Heart left ventricle (tissue), 16 donors: ENCODE measurements at places on chromosomes 2 and 18. TPM values are rescaled to one million over a fixed set of nuclear protein-coding genes. Genes with fewer than 3 reads are reported as not detected.

The TANK gene
- 33.0 TPM for polyA plus RNA-seq

The STPG4 gene
- not detected for polyA plus RNA-seq

DNA sequence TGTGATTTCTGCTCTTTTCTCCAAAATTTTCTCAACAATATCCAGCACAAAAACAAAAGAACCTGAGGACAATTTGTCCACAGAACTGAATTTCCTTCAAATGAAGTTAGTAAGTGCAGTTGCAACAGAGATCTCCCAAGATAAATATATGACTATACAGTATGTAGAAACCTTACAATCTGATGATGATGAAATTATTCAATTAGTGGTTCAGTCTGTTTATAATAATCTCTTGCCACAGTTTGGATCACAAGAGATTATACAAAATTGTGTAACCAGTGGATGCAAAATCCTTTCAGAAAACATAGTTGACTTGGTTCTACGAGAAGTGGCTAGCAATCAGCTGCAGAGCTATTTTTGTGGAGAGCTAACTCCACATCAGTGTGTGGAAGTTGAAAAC is 68.7 kb downstream of the FSIP2 start:
- no peak for DNase-seq

GRCh38 chr2:160984426-160985077 is 175.7 kb upstream of the TANK start:
- DNase-seq = peak; percentile 55

DNA sequence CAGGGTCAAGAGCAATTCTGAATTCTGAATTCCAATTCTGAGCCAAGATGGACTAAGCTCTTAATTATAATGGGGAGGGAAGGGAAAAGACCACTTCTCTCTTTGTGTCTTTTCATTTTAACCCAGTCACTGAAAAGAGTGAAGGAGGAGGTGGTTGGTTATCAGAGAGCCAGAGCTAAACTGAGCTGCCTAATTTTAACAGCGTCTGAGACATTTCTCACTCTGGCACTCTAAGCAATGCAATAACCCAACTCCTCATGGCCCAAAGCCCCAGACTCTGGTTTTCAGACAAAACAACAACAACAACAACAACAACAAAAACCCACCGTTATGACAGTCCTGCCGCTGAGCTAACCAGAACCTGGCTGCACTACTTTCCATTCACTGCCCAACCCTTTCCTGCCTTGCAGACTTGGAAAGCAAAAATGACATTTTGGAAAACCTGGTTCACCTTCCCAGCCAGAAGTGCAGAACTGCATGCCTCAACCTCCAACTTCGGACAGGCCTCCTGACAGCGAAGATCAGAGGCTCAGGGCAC is 1.0 kb downstream of the CHST10 start:
- DNase-seq = no peak

DNA sequence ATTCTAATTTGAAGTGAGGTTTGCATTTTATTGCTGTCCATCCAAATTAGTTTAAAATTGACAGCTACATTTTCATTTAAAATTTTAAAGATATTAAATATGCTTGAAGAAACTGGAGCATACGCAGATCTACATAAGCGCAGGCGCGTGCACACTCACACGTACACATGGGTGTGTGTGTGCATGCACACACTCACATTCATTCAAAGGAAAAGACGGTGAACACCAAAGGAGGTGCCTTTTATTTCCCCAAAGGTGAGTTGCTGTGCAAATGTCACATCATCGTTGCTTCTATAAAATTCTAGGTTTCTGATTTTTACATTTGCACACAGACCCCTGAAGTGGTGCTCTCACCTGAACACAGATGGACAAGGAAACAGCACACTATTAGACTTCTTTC is 194.2 kb downstream of the GRB14 start:
- no peak for DNase-seq

- DNase-seq = no peak
Observed at GRCh38 chr2:11298592-11298991, 45.8 kb downstream of the ROCK2 start.

- DNase-seq = no peak
Observed at GRCh38 chr2:28557389-28558131, 61.7 kb downstream of the PLB1 start.

GRCh38 chr2:45882707-45883602 is 231.5 kb downstream of the PRKCE start:
- DNase-seq = peak; percentile 69

The ALPP gene
- polyA plus RNA-seq = not detected

GRCh38 chr2:48369971-48370370 is 160.0 kb upstream of the STON1 start:
- DNase-seq = no peak

The CABYR gene
- polyA plus RNA-seq = 0.61 TPM

- no peak for DNase-seq
Observed at GRCh38 chr18:54157646-54158385, 66.7 kb downstream of the MBD2 start.

DNA sequence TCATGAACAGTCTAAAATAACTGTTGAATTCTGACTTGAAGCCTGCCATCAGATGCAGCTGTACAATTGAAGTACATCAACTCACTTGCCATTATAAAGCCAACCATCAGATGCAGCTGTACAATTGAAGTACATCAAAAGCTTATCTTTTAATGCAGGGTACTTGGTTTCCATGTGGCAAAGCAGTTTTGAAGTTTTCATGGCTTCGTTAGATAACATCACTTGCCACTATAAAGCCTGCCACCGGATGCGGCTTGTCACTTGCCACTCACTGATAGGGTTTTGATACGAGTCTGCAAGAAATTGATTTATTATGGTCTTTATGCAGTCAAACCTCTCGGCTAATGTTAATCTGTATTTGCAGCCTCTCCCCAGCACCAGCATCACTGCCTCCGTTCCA is 1605.8 kb downstream of the SUCLG1 start:
- DNase-seq = no peak

GRCh38 chr2:173432049-173432754 is 77.5 kb downstream of the CDCA7 start:
- no peak for DNase-seq

The KDM3A gene
- polyA plus RNA-seq = 25.4 TPM

- DNase-seq = no peak
Observed at GRCh38 chr2:206983161-206983859, 44.0 kb downstream of the CPO start.

GRCh38 chr2:67516362-67516761 is 119.2 kb downstream of the ETAA1 start:
- no peak for DNase-seq

The DSG4 gene
- polyA plus RNA-seq = not detected

GRCh38 chr2:143071185-143071876 is 57.9 kb upstream of the ARHGAP15 start:
- DNase-seq = no peak

- DNase-seq = no peak
Observed at GRCh38 chr2:59532808-59533207, 1020.6 kb downstream of the BCL11A start.

GRCh38 chr2:98039085-98039756 is 43.5 kb upstream of the TMEM131 start:
- peak; percentile 38 for DNase-seq

- DNase-seq = no peak
Observed at GRCh38 chr2:178292586-178292985, 98.3 kb downstream of the OSBPL6 start.

DNA sequence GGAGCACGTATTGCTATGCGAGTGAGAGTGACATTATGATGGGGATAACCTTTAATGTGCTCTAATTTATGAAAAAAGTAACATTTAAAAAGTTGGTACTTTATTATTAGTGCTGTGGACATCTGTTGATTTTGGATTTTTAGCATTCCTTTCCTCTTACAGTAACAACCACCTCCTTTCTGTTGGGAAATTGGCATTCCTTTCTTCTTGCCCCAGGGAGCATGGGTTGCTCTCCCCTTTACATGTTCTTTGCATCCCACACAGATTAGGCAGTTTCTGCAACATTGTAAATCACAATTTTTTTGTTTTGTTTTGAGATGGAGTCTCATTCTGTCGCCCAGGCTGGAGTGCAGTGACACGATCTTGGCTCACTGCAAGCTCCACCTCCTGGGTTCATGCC is 300.2 kb downstream of the LPIN1 start:
- DNase-seq = no peak

- no peak for DNase-seq
Observed at GRCh38 chr2:80326214-80326613, 21.7 kb upstream of the LRRTM1 start.

GRCh38 chr2:191693166-191693565 is 15.2 kb downstream of the NABP1 start:
- no peak for DNase-seq

- DNase-seq = no peak
Observed at GRCh38 chr2:164515734-164516133, 105.5 kb downstream of the GRB14 start.

GRCh38 chr2:230299618-230300017 is 27.4 kb upstream of the SP140L start:
- no peak for DNase-seq

- no peak for DNase-seq
Observed at GRCh38 chr18:79855147-79855933, 57.6 kb downstream of the KCNG2 start.

GRCh38 chr18:59265246-59265973 is 7.8 kb downstream of the RAX start:
- no peak for DNase-seq

The PLCD4 gene
- 0.11 TPM for polyA plus RNA-seq

The LOXHD1 gene
- 0.72 TPM for polyA plus RNA-seq

The CFAP65 gene
- not detected for polyA plus RNA-seq

- no peak for DNase-seq
Observed at GRCh38 chr2:105486762-105487141, 87.9 kb upstream of the FHL2 start.

The ABCG8 gene
- not detected for polyA plus RNA-seq

The PSD4 gene
- polyA plus RNA-seq = 0.99 TPM

The MRPL19 gene
- 19.7 TPM for polyA plus RNA-seq

DNA sequence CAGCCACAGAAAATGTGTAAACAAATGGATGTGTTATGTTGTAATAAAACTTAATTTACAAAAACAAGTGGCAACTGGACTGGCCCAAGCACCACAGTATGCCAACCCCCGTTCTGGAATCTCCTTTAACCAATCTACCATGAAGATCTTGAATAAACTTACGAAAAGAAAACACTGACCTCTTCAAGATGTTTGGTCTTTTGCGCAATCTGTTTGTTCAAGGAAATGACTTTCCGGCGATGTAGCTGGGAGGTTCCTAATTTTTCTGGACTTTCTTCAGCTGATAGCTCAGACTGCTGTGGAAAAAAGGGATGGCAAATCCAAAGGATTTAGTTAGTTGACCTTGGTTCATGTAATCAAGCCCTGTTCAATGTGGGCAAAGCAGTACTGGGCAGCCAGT is 55.7 kb downstream of the CCDC93 start:
- DNase-seq = no peak

GRCh38 chr2:108145557-108146326 is 94.0 kb upstream of the SULT1C3 start:
- DNase-seq = no peak

DNA sequence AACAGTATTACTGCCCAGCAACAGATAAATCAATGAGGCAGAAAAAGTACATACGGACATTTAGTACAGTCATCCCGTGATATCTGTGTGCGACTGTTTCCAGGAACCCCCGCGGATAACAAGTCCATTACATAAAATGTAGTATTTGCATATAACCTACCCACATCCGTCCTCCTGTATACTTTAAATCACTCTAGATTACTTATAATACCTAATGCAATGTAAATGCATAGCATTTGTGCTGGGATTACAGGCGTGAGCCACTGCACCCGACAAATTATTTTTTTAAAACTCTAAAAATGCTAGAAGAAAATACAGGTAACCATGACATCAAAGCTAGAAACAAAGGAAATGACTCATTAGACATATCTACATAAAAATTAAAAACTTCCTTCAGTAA is 91.6 kb downstream of the FAM161A start:
- no peak for DNase-seq

The PTH2R gene
- not detected for polyA plus RNA-seq

DNA sequence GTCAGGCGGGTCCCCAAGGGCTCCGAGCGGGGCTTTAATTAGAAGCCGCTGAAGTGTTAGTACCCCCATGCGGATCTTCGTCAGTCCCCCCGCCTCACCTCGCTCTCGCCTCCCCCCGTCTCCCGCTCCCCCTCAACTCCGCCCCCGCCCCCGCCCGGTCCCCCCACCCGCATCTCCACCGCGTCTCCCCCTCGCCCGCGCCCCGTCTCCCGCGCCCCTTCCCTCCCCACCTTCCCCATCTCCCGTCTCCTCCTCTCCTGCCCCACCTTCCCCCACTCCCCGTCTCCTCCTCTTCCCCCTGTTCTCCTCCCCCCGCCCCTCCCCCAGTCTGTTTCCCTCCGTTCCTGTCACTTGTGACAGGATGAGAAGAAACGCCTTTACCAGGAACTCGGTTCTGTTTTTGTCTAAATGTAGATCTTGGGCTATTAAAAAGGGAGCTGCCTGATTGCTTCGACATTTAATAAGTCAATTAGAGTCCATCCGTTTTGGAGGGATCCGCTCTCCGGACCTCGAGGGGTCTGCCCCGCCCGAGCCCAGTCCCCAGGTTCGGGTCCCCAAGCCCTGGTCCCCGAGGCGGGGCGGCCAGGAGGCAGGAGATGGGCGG is 969 bp upstream of the ALKAL2 start:
- no peak for DNase-seq

- no peak for DNase-seq
Observed at GRCh38 chr2:144208924-144209323, 311.0 kb downstream of the ZEB2 start.

The GGCX gene
- polyA plus RNA-seq = 12.6 TPM

GRCh38 chr2:120630031-120630701 is 105.5 kb upstream of the GLI2 start:
- no peak for DNase-seq
